ENCODE measurements at places on chromosomes 3 and 15.

- DNase-seq: no peak
Measured at GRCh38 chr3:188133219-188133618, 20.7 kb upstream of the LPP start.

GRCh38 chr3:146895026-146895749 lies 290.0 kb upstream of the PLSCR5 start:
- no peak for DNase-seq

- no peak for DNase-seq
Measured at GRCh38 chr3:189966843-189967242, 153.9 kb downstream of the P3H2 start.

GRCh38 chr3:142724682-142725356 lies 985 bp downstream of the TRPC1 start:
- DNase-seq: peak; percentile 48

DNA sequence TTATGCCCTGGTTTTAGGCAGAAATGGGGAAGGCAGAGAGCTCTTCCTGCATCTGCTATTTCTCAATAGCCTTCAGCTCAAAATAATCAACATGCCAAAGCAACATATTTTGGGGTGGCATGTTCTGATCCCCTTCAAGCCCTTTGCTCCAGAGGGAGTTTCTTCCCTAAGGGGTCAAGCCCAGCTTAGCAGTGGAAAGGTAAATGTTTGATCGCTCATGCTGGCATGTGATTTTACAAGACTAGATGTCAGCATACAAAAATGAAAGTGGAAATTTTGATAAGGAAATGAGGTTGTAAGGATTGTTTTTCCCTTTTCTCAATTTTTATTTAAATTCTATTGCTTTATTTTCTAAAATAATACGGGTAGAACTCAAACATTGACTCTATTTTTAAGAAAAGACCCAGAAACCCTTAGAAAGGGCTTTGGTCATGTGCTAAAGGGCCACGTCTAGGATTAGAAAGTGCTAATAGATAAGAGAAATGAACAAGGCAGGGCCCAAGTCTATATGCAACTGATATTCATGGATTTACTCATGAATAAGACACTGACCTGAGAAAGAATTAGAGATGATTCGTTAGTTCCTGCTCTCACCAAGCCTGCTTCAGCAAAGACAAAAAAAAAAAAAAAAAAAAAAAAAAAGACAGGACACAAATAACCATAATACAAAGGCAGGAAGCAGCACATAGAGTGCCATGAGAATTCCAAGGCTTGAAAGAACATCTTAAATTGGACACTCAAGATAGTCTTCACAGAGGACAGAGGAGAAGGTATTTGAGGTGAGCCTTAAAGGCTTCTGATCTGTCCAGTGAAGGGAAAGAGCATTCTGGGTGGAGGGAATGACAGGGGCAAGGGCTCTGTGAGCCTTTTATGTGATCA lies 55.0 kb upstream of the NR2E3 start:
- DNase-seq: no peak

DNA sequence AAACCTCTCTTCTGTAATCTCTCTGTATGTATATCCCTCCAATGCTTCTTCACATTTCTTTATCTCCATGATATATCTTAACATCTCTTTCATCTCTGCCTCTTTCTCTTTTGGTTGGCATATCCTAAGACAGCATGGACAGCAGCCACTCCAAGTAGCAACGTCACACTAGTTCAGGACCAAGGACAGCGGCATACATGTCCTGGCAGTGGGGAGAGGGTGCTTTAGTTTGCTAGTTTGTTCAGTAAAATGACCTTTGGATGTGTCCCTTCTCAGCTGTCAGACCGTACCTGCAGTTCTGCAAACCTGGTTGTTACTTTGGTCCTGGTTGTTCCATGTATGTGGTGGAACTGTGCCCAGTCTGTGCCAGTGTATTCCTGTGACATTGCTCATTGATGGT lies 225.6 kb upstream of the ROPN1 start:
- peak; percentile 33 for DNase-seq

- DNase-seq: no peak
Measured at GRCh38 chr3:113261626-113262303, 50.4 kb downstream of the BOC start.

- DNase-seq: no peak
Measured at GRCh38 chr15:33328106-33328505, 17.3 kb downstream of the RYR3 start.

- no peak for DNase-seq
Measured at GRCh38 chr15:92822216-92823144, 77.6 kb upstream of the CHD2 start.

GRCh38 chr3:81788610-81789009 lies 27.2 kb upstream of the GBE1 start:
- DNase-seq: no peak

DNA sequence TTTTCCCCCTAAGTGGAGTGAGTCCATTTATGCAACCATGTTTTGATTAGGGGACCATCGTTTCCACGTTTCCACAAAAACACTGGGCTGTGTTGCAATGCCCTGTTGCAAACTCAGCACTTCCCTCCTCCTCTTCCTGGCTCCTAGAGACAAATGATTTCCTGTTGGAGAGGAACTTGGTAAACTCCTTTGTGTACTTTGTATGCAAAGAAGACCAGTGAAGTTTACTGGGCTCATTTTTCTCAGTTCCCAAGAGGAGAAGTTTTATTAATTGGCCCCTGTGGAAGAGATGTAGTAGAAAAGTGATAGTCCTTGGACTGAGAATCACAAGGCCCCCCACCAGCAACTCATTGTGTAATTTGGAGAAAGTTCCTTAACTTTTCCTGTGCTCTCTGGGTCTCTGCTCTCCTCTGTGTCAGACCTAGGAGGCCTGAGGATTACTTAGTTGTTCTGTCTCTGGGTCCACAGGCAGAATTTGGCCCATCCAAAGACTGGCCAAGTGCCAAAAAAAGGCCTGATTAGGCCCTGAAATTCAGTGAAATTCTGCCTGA lies 95.0 kb downstream of the ATG7 start:
- no peak for DNase-seq

GRCh38 chr15:42214600-42214999 lies 6.5 kb upstream of the VPS39 start:
- DNase-seq: no peak

GRCh38 chr15:60005352-60006202 lies 1.5 kb downstream of the FOXB1 start:
- DNase-seq: peak; percentile 66

- DNase-seq: no peak
Measured at GRCh38 chr3:101043687-101044078, 50.5 kb upstream of the ABI3BP start.

GRCh38 chr3:365268-365667 lies 168.7 kb downstream of the CHL1 start:
- DNase-seq: no peak

GRCh38 chr15:57872281-57873030 lies 165.9 kb downstream of the POLR2M start:
- no peak for DNase-seq

DNA sequence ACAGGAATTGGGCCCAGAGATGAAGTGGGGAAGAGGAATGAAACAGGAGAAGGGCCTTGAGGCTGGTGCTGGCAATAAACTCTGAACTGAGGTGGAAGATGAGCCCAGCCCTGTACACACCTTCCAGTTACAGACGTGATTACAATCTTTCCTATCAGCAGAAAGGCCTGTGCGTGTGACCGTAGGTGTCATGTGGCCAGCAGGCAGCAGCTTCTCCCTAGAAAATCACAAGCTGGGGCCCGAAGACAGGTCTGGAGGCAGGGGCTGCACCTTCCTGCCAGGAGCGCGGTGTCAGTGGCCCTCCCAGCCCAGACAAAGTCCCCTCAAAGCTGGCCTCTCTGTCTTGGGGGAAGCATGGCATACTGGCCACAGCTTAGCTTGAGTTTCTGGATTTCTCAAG lies 16.7 kb upstream of the PIGZ start:
- no peak for DNase-seq

GRCh38 chr3:187215460-187215859 lies 18.2 kb downstream of the RTP1 start:
- no peak for DNase-seq

GRCh38 chr3:37384117-37384516 lies 209.7 kb upstream of the LRRFIP2 start:
- DNase-seq: no peak

GRCh38 chr15:54585063-54585462 lies 606.8 kb downstream of the UNC13C start:
- DNase-seq: no peak

GRCh38 chr15:51620641-51621040 lies 1.9 kb downstream of the DMXL2 start:
- no peak for DNase-seq

DNA sequence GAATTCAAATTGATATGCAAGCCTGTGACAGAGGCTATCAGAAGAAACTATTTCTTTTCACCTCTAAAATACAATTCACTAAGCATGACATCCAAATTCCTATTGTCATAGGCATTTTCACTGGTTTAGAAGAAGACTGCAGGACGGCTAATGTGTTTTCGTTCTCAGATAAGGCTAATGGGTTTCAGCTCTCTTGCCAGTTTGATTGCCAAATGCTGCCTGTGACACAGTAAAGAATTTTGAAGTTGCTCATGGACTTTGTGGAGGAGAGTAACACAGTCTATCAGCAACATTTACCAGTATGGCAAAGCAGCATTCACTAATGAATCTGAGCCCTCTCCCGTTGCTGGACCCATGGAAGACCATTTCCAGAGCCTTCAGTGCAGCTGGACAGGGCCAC lies 948.1 kb downstream of the FHIT start:
- DNase-seq: no peak

DNA sequence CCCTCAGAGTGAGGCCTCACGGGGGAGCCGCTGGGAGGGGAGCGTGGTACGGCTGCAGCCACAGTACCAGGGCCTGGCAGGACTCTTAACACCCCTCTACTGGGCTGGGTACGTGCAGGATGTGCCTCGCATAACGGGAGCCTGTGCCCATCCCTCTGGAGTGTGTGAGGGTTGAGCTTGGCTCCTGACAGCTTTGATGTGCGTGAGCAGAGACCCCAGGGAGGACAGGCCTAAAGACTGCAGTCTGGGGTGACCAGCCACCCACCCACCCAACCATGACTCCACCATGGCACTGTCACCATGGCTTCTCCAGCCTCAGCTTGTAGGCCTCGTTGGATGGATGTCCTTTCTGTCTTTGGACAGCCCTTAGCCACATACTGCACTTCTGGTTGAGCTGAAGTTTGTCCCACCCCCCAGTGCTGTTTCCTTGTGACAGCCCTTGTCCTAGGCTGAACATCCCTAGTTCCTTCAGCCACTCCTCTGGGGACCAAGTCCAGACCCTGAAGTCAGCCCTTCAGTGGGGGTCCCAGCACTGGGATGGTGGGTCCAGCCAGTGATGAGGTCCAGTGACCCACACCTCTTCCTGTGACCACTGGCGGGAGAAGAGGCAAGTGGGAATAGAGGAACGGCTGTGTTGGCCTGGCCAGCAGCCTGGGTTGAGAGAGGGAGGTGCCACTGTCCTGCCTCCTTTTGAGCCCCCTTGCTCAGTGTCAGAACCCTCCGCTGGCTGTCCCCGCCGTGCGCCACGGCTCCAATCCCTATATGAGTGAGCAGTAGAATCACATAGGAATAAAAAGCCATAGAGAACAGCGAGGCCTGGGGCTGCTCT lies 6.1 kb downstream of the GLYCTK start:
- no peak for DNase-seq

DNA sequence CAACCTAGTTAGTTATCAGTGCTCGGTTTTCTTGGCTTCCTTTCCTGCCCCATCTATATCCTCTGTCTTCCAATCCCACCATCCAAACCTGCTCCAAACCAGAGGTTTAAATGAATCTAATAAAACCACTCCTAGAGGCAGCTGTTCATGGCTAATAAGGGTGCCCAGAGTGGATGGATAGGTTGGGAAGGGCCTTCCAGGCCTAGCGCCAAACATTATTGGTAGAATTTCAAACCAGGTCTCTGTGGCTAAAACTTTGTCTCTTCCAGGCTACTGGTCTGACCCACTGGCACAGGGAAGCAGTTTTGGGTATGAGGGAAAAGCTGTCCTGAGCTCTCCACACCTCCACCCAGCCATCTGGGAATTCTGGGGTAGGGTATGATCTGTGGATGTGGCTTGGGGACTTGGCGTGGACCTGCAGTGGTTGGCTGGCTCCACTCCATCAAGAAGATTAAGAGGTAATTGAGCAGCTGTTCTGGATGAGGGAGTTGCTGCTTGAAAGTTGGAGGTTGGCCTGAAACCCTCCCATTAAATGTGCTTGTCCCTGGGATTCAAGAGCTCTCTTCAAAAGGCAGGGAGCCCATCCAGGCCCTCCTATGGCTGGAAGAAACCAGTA lies 29.3 kb upstream of the INSYN1 start:
- DNase-seq: no peak

- no peak for DNase-seq
Measured at GRCh38 chr3:142963234-142963515, 299 bp downstream of the PAQR9 start.

DNA sequence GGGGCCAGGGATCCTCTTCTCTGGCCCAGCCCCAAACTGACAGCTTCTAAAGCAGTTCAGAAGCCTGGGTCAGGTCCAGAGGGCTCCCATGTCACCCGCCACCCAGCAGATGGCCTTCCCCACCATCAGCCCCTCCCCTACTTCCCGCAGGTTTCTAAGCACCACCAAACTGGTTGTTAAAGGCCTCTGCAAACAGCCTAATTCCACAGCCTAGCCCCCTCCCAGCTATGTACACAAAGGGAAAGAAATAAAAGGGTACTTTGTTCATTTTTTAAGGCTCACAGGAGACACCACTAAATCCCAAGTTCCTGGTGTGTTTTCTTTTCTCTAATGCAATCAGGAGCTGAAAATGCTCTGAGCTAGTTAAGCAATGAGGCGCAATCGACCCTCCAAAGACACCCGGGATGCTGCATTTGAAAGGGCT lies 30.6 kb downstream of the PLCH1 start:
- DNase-seq: no peak

DNA sequence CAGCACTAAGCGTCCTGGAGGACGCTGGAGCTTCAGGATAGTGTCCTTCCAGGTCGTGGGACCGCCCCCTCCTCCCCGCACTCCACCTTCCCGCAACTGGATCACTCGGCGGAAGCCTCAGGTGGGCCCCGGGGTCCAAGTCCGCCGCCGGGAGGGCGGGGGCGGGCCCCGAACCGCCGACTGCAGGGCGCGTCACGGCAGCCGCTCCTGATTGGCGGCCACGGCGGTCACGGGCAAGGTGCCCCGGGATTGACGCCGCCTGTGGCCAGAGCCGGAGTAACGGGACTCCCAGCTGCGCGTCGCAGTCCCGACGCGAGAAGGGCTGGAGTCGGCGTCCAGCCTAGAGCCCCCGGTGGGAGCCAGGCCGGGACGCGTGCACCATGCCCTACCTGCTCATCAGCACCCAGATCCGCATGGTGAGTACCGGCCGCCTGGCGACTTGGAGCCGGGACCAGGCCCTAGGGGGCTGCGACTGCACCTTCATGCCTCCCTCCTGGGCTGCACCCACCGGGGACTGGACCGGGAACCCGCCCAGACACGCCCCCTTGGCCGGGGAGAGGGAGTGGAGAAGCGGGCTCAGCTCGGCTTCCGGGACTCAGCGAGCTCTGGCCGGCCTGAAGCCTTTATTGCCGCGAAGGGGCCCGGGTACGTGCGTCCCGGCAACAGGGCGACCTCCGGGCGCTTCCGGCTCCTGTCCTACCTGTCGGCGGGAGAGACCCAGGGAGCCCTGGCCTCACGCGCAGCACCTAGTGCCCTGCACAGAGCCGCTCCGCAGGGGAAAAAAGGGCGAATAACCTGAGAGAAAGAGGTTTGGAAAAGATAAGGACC lies at the start of gene GCHFR:
TSS of gene GCHFR (plus strand) at position 268 of the 828 bp plus-strand sequence. CDS start at position 381, 113 bp downstream.
- DNase-seq: peak; percentile 85

Data from activated naive CD8-positive, alpha-beta T cell treated with anti-CD3 and anti-CD28 coated beads, Interleukin-2, amount 10 ng/mL, durations not matched to agents 7 days and 5 days (primary cell).